ENCODE measurements at places on chromosomes 5 and 9.

GRCh38 chr5:168802337-168802736, 223.2 kb upstream of the PANK3 start:
- no peak for DNase-seq

DNA sequence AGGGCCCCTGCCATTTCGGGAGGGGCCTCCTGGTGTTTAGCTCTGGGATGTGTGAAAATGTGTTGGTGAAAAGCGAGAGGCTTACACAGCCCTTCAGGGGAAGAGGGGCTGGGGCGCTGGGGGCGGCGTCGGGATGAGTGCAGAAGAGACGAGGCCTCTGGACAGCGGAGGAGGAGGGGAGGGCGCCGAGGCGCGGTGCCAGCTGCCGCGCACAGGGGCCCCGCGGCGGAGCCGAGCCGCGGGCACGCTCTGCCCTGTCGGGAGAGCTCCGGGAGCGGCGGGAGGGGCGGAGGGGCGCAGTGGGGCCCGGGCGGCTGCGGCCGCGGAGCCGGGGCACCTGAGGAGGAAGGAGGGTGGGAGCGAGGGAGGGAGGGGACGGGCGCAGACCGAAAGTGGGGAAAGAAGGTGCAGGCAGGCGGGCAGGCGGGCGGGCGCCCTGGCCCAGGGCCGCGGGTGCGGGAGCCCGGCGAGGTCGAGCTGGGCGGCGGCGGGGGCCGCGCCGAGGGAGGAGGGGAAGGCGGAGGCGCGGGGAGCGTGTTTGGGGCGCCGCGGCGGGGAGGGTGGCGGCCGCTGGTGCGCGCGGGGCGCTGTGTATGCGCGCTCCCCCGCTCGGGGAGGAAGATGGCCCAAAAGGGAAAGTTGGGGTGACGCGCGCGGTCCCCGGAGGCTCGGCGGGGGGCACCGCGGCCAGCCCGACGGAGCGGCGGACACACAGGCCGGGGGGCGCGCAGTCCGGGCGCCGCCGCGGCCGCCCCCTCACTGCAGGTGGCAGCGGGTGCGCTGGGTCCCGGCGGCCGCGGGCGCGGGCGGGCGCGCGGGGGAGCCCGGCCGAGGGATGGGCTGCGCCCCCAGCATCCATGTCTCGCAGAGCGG, at the start of gene PDE8B:
Gene PDE8B (plus strand): TSS at position 590 of the 873 bp plus-strand sequence. CDS start 246 bp downstream, at position 836.
- DNase-seq, result no peak

- no peak for DNase-seq
These were observed 19.6 kb downstream of the SIL1 start for GRCh38 chr5:139178589-139178917.

DNA sequence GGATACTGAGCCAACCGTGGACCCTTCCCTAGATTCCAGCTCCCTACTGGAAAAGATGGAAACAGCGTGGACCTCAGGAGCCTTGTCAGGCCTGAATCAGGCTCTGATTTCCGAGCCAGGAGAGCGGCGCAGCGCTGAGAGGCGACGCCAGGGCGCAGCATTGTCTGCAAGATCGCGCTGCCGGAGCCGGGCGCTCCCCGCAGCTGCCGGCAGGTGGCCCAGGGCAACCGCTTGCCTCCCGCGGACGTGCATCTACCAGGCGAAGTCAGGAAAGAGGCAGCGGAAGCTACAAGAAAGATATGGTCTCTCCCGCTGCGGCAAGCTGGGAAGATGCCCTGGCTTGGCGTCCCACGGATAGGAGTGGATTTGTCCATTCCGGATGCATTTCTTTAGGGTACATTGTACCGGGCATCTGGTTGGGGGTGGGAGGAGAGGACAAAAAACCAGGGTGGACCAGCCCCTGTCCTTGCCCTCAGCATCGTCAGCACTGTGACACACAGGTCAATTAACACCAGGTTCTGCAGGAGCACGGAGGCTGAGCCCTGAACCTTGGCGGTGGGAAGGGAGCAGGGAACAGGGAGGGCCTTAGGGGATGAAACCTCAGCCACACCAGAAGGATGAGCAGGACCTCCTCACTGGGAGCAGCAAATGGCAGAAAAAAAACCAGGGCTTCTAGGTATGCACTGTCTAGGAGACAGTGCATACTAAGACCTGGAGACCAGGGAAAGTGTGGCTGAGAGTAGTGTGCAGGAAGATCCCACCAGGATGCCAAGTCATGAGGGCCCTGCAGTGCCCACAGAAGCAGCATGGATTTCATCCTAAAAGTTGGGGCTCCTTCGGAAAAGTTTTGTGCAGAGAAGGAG, 55.9 kb downstream of the SFXN1 start:
- DNase-seq, result peak; percentile 94

DNA sequence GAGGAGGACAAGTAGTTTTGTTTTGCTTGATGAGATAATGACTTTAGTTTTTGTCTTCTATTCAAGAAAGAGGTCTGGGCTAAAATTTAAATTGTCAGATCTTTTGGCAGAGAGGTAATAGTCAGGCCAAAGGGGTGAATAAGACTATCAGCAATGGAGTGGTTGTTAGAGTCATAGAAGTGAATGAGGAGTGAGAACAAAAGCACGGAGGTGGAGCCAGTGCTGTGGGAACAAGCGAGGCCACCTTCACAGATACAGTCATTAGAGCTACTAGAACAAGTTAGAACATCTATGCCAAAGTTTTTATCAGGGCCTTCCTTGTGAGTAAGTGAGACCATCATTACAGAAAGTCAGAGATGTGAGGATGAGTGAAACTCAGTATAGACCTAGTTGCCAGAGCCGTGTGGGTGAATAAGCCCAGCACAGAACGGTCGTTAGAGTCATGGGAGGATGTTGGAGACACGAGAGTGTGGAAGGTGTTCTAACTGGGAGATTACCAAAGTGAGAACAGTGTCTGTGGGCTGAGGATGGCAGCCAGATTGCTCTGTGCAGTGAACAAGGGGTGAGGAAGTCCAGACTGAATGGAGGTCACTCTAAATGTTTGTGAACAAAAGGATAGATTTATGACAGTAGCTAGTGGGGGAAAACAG, 135.1 kb downstream of the RPS23 start:
- DNase-seq, result no peak

- no peak for DNase-seq
These were observed 24.5 kb upstream of the RAB14 start for GRCh38 chr9:121226175-121226574.

DNA sequence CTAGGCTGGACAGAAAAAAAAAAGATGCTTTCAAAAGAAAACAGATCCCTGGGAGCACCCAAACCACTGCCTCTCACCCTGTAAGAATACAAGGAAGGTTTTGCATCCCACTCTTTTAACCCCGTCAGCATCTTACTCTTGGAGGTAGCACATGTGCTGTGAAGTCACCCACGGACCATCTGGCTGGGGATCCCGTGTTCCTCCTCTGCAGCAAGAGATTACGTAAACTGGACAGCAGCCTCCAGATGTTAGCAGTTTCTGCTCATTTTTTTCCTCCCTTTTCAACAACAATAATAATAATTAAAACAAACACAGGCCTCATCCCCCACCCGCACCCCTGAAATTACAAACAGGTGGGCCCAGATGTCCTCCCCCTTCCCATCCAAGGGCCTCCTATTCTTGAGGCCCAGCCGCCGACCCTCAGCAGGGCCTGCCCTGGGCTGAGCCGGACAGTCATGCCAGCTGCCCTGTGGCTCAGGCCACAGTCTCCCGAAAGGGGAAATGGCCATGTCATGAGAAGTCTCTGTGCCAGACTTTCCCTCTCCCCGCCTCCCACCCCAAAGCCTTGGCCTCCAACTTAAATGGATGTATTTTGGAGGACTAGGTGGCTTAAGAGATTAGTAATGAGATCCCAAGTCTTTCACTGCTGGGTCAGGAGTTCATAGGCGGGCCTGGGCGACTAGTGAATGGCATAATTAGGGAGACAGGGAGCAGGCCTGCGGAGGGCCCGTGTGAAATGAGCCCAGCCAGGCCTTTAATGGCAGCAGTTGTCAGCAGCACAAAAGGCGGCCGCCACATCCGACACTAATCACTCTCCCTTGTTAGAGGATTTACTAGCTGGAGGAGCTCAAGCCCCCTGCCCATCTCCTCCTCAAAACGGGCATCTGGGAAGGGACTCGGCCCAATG, 165.1 kb downstream of the PAPPA start:
- DNase-seq, result peak; percentile 61

- DNase-seq, result peak; percentile 40
These were observed 7.1 kb upstream of the AFAP1L1 start for GRCh38 chr5:149264439-149265067.

GRCh38 chr5:157915638-157916037, 56.7 kb upstream of the CLINT1 start:
- no peak for DNase-seq

DNA sequence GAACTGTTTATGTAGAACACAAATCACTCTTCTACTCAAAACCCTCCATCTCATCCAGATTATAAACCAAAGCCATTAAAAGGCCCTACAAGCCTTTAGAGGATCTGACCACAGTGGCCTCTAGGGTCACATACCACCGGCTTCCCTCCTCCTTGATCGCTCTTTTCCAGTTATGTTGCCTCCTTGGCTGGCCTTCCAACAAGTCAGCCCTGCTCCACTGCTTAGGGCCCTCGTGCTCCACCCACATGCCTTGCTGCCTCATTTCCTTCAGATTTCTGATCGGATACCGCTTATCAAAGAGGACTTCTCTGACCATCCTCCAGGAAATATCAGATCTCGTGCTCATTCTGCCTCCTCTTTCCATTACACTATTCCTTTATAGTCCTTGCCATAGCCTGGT, 139.4 kb upstream of the RAI14 start:
- no peak for DNase-seq

DNA sequence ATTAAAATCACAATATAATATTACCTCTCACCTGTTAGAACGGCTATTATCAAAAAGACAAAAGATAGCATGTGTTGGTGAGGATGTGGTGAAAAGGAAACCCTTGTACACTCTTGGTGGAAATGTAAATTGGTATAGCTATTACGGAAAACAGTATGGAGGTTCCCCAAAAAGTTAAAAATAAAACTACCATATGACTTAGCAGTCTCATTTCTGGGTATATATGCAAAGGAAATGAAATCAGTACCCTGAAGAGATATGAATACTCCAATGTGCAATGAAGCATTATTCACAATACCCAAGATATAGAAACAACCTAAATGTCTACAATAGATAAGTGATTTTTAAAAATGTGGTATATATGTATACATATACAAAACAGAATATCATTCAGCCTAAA, 199.9 kb downstream of the SNX18 start:
- no peak for DNase-seq

DNA sequence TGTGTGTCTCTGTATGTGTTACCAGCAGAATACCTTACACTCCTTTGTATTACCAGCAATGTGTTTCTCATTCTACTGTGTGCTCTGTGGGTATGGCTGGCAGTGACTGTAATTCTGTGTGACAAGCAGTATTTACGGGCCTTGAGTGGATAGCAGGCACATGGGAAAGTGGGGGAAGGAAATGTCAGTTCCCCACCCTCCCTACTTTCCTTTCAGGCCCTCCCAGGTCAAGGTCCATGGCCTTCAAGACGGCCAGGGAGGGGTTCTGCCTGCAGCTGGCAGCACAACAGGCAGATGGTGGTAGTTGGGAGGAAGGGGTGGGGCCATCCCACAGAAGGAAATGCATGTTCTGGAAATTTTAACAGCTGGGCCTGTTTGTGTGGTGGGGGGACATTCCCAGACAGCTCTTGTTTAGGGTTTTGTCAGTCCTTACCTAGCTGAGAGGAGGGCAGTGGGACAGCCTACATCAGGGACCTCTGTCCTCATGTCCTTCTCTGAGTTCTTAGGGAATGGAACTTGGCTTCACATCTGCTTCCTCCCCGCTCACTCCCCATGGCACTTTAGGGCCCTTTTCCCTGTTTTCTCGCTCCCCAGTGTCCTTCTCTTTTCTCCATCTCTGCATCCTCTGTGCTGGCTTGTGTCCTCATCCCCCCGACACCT, 14.6 kb upstream of the TNIP1 start:
- DNase-seq, result peak; percentile 45

- DNase-seq, result peak; percentile 63
These were observed 26.4 kb downstream of the ZDHHC11B start for GRCh38 chr5:757931-758697.

DNA sequence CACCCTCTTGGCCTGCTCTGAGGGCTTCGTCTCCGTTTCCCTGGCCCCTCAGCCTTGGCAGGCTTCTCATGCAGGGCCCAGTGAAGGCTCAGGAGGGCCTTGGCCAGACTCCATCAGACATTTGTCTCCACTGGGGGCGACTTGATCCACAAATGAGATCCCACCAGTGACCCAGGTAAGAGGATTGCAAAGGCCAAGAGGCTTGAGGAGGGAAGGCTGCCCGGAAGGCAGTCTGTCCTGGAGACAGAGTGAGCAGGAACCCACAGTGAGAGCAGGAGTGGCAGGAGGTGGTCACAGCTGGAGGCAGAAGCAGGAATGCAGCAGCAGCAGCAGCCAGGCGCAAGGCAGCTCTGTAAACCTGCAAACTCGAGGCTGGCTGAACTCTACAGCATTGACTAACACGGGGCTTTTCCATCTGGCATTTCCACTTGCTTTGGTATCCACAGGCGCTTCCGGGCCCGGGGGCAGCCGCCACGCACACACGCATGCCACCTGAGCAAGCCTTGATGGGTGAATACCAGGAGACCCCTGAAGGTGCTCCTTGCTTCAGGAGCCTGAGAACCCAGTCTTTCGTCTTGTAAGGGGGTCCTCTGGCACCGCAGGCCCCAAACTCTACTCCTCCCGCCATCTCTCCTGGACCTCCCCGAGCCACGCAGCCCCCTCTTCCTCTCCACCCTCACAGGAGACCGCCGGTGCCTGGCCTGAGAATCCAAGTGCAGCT, 14.7 kb downstream of the MGAT1 start:
- DNase-seq, result no peak

GRCh38 chr9:109733690-109734089, 46.3 kb upstream of the PALM2AKAP2 start:
- DNase-seq, result no peak

DNA sequence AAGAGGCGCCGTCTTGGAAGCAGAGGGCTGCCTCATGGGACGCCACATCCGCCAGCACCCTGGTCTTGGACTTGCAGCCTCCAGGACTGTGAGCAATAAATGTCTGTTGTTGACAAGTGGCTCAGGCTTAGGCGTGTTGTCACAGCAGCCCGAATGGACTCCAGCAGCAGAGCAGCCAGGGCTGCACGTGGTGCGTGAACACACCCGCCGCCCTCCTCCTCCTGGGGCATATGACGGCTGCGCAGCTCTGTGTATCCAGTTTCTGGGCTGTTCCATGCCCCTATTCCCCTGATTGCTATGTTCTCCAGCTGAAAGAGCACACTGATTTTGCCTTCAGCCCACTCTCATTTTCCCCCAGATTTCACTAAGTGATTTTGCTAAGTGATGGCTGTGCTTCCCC, 36.0 kb upstream of the CLPTM1L start:
- no peak for DNase-seq

- DNase-seq, result no peak
These were observed 243.6 kb upstream of the HAPLN1 start for GRCh38 chr5:83964271-83964670.

- DNase-seq, result no peak
These were observed 213.7 kb downstream of the DRD1 start for GRCh38 chr5:175230299-175230698.

- DNase-seq, result no peak
These were observed 39.2 kb downstream of the IRF1 start for GRCh38 chr5:132451387-132451786.

- peak; percentile 24 for DNase-seq
These were observed 988 bp downstream of the OXCT1 start for GRCh38 chr5:41869151-41869723.

DNA sequence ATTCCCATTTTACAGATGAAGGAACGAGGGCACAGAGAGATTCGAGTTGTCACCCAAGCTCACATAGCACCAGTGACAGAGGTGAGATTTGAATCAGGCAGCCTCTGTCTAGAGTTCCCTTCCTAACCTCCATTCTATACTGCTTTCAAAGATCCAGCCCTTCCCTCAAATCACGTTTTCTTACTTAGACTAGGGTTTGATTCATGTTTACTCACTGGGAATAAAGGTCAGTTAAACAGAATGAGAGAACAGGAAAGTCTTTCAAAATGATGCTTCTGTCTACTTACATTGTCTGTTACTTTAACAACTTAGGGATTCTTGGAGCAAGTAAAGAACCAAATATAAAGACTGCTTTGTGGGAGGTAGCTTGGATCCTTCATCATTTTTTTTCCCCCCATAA, 40.0 kb downstream of the ZFAND5 start:
- DNase-seq, result no peak
